CD8-positive, alpha-beta T cell (primary cell): ENCODE measurements at places on chromosomes 6 and 20.

- DNase-seq: no peak
Observed at GRCh38 chr6:5373430-5373829, 112.1 kb downstream of the FARS2 start.

GRCh38 chr6:45540375-45540920 is 162.7 kb upstream of the SUPT3H start:
- DNase-seq: no peak

DNA sequence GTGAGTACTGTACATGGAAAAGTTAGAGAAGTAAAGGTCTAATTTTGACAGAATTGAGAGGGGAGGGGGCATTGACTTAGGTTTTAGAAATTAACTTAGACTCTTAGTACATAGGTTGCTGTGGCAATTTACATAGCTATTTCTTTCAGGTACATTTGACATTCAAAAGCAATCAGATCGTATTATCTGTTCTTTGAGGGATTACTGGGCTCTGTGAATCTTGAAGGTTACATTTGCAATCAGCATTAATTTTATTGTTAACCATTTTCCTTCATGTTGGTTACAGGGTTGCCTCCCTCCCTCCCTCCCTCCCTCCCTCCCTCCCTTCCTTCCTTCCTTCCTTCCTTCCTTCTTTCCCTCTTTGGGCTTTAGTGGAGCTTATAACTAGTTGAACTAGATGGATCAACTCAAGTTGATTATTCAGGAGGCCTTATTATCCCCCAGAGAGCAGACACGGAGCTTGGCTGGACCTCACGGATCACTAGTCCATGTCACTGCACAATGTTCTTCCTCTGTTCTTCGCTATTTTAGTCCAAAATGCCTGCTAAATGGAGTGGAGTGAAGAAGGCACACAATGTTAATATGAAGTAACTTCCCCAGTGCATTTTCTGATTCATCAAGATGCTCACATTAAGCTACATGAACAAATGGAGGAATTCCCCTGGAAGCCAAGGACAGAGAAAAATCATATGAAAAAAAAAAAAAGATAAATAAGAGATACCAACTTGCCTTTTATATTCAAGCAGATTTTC is 87.8 kb downstream of the PLCB4 start:
- DNase-seq: no peak

DNA sequence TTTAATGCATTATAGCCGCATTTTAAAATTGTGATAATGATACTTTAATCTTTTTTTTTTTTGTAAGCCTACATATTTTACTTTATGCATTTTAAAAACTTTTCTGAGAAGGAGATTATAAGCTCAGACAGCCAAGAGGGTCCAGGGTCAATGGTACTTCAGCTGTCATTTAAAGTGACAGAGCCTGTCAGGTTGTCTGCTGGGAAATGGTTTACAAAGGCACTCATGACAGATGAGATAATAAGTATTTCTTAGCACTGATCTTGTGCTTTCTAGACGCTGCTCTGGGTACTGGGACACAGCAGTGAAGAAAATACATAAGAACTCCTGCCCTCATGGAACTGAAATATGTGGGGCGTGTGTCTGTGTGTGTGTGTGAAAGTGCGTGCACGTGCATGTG is 19.6 kb downstream of the LAMP5 start:
- DNase-seq: no peak

GRCh38 chr20:48395816-48396546 is 431.8 kb downstream of the PREX1 start:
- no peak for DNase-seq

DNA sequence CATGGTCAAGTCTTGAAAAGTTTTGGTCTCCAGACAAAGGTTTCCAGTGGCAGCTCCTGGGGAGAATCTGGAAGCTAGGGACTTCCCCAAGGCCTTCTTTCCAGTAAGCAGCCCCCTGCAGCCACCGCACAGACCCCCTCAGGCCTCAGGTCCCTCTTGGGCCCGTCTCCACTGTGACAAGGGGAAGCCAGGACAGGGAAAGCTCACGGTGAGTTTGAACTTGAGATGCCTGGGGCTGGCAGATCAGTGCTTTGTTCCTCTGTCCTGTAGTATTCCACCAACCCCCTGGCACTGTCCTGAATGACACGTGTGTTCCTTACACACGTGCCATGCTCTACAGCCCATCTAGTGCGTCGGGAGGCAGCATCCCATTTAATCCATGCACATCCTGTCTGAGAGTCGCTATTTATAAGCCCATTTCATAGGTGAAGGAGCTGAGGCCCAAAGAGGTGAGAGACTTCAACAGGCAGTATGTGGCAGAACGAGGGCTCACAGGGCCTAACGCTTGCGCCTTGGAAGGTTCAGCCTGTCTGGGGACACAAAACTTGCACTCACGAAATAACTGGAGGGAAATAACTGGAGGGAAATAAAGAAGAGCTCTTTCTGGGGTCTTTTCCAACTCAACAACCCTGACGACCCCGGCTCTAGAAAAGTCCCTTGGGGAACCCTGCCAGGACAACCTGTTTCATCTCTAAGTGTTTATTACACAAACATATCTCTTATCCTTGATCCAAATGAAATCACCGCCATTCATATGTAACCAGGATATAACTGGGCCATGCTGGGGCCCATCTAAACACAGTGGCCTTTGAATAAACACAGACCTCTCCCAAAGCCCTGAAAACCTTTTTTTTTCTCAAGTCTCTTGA is 123.0 kb downstream of the BANF2 start:
- no peak for DNase-seq
